Adrenal gland (tissue), 19 donors: ENCODE measurements at places on chromosomes 4 and X. TPM values are rescaled to one million over a fixed set of nuclear protein-coding genes. Genes with fewer than 3 reads are reported as not detected.

DNA sequence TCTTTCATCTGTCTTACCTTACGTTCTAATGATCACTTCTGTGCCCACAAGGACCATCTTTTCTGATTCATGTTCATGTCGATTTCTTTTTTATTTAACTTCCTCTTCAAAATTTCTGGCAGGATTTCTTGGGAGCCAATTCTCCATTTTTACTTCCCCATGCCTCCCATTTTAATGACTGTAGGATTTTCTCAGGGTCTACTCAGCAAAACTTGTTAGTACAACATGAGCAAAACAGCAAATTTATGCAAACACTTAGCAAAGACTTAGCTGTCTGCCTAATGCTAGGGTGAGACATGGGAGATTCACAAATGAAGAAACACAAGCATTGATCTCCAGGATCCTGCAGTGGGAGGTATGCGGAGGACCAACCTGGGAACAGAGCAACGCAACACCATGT lies 5.5 kb downstream of the CD38 start:
- no peak for DNase-seq
- H3K27ac ChIP-seq = no peak overlapping the region
- H3K27me3 ChIP-seq = no peaks in the 10 kb centered on the region
- no peaks in the 10 kb centered on the region for H3K4me1 ChIP-seq

- no peak overlapping the region for H3K4me3 ChIP-seq
- H3K27ac ChIP-seq = no peak overlapping the region
- no peaks in the 10 kb centered on the region for H3K27me3 ChIP-seq
- H3K36me3 ChIP-seq = no peaks in the 10 kb centered on the region
- no peaks in the 10 kb centered on the region for H3K4me1 ChIP-seq
- no peak for DNase-seq
Measured at GRCh38 chrX:19724409-19724808, 163.0 kb downstream of the SH3KBP1 start.

DNA sequence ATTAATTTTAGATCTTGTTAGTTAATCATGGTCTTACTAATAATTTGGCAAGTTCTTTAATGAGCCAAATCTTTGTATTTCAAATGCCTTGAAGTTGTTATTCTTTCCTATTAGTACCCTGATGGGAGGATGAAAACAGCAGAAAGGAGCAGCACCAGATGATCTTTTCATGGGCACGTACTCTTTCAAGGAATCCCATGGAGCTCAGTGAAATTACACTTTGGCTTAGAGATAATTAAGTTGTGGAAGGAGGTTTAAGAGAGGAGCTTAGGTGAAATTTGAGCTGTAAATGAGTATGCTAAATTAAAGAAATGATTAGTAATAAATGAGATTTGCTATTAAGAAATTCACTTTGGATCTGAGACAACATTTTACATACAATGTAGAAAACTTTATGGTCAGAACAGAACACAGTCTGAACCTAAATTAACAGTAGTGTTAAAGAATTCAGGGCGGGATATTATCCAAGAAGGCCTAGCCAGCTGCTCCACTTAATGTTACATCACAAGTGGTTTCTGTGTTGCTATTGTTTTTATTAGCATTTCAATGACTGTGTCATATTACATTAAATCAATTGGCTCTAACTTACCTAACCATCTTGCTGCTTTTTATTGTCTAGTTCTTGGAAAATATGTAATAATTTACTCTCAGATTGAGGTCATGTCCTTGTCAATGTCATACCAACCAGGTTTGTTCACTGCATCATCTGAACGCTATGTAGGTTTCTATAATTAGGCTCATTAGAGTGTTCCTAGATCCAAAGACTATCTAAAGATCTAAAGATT lies 3.9 kb downstream of the MTHFD2L start:
- H3K27me3 ChIP-seq = no peaks in the 10 kb centered on the region
- no peak for DNase-seq
- peaks cover 22% of the 10 kb centered on the region for H3K4me1 ChIP-seq
- H3K36me3 ChIP-seq = peaks cover 10% of the 10 kb centered on the region
- H3K27ac ChIP-seq = peak overlapping the region; percentile 14

DNA sequence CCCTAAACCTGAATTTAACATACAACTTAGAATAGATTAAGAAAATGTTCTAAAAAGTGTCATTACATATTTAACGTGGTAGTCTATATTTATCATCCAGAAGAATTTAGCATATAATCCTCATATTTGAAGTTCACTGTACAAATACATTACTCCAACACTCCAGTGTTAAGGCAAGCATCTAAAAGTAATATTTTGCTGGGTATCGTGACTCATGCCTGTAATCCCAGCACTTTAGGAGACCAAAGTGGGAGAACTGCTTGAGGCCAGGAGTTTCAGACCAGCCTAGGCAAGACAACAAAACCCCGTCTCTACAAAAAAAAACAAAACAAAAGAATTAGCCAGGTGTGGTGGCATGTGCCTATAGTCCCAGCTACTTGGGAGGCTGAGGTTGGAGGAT lies 24.8 kb downstream of the LRBA start:
- H3K36me3 ChIP-seq = no peaks in the 10 kb centered on the region
- no peaks in the 10 kb centered on the region for H3K27me3 ChIP-seq
- no peaks in the 10 kb centered on the region for H3K4me1 ChIP-seq
- H3K4me3 ChIP-seq = no peak overlapping the region
- no peak overlapping the region for H3K27ac ChIP-seq

DNA sequence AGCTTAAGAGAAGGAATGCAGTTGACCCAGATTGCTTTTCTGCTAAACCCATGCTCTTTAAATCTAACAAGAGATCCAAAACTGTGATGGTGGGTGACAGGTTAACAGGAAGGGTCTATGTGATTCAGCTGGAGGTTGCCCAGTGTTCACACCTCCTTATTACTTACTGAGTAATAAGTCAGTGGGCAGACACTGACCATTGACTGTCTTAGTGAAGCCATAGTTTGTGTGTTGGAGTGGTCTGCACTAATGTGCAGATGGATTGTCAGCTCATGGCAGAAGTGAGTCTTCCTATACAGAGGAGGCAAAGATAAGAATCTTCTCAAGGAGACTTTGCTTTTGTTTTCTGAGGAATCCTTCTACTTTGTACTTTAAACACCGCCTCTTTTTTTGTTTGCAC lies 15.2 kb upstream of the RUFY3 start:
- no peaks in the 10 kb centered on the region for H3K27me3 ChIP-seq
- no peaks in the 10 kb centered on the region for H3K36me3 ChIP-seq
- DNase-seq = no peak
- peaks cover 17% of the 10 kb centered on the region for H3K4me1 ChIP-seq
- peak overlapping the region; percentile 26 for H3K27ac ChIP-seq

GRCh38 chr4:82618103-82618720 lies 56.4 kb upstream of the TMEM150C start:
- H3K36me3 ChIP-seq = no peaks in the 10 kb centered on the region
- H3K27ac ChIP-seq = no peak overlapping the region
- DNase-seq = no peak
- H3K27me3 ChIP-seq = no peaks in the 10 kb centered on the region
- H3K4me1 ChIP-seq = no peaks in the 10 kb centered on the region

Gene MAGEC3
- not detected for total RNA-seq

Gene DCLK2
- total RNA-seq = 2.9 TPM

Gene USP27X
- total RNA-seq = 3.8 TPM

DNA sequence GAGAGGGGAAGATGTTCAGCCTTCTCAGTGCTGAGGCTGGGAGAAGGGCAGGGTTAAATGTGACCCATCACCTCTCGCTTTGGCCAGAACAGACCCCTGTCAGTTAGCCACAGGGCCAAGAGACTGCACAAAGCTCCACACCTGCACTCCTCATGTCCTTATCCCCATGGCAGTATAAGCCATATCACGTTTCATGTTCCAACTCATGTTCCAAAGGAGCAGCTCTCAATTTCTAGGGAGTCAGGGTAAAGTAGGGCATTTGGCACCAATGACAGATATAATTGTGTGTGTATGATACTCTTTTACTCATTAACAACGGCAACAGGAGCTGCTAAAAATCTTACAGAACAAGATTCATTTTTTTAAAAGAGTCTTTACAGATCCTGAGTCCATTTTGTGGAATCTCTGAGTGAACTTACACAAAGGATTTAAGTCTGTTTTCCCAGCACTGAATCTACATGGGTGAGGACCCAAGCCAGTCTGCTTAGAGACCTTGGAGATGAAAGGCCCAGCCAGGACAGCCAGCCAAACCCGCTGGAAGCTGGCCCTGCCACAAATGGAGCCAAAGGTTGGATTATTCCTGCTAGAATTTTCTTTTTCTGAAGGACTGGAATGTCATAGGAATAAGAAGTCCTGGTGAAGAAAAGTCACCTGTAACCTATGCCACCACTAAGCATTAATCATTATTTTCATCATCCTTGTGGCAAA lies 129.1 kb upstream of the SMAD1 start:
- H3K4me1 ChIP-seq = no peaks in the 10 kb centered on the region
- no peak overlapping the region for H3K27ac ChIP-seq
- no peaks in the 10 kb centered on the region for H3K27me3 ChIP-seq
- DNase-seq = no peak
- H3K36me3 ChIP-seq = no peaks in the 10 kb centered on the region

DNA sequence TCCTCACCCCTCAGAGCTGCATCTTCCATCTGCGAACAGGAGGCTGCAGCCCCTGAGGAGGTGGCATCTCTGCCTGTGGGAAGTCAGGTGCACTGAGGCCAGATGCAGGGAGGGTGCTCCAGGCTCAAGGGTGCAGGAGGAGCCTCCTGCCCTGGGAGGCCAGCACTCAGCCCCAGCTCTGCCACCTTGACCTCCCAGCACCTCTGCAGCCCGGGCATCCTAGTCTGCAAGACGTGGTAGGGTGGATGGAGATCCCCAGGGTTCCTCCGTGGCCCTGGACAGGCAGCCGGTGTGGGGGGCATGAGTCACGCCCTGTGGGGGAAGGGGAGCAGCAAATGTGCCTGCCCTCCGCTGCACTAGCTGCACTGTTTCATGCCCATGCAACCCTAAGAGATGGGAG lies 64.7 kb downstream of the TRMT44 start:
- H3K4me1 ChIP-seq = no peaks in the 10 kb centered on the region
- no peak for DNase-seq
- H3K4me3 ChIP-seq = no peak overlapping the region
- H3K27ac ChIP-seq = no peak overlapping the region
- H3K36me3 ChIP-seq = no peaks in the 10 kb centered on the region

DNA sequence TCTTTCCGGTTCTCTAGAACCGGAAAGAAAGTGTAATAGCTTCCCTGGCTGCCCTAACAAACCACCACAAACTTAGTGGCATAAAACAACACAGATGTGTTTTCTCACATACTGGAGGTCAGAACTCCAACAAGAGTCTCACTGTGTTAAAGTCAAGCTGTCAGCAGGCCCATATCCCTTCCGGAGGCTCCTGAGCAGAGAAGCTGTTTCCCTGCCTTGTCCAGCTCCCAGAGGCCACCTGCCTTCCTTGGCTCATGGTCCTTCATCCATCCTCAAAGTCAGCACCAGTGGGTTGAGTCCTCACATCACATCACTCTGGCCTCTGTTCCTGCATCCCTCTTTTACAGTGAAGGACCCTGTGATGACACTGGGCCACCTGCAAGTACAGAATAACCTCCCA lies 49.8 kb upstream of the HMX1 start:
- no peak overlapping the region for H3K27ac ChIP-seq
- peaks cover 10% of the 10 kb centered on the region for H3K27me3 ChIP-seq
- no peak for DNase-seq

GRCh38 chrX:101393530-101394305 lies 2.9 kb downstream of the RPL36A start:
- no peaks in the 10 kb centered on the region for H3K36me3 ChIP-seq
- H3K27ac ChIP-seq = no peak overlapping the region
- H3K4me3 ChIP-seq = no peak overlapping the region
- DNase-seq = no peak
- H3K27me3 ChIP-seq = no peaks in the 10 kb centered on the region

DNA sequence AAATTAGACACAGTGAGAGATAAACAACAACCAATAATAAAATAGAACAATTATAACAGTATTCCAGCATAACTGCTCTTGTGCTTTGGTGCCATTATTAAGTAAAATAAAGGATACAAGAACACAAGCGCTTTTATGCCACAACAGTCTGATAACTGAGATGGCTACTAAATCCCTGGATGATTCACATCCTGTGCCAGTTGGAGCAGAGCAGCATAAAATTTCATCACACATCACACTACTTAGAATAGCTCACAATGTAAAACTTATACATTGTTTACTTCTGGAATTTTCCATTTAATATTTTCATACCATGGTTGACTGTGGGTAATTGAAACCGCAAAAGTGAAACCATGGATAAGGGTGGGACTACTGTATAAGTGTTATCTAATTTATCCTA lies 399.9 kb upstream of the CNKSR2 start:
- no peaks in the 10 kb centered on the region for H3K36me3 ChIP-seq
- no peaks in the 10 kb centered on the region for H3K4me1 ChIP-seq
- DNase-seq = no peak
- H3K4me3 ChIP-seq = no peak overlapping the region

Gene FAM47E
- 5.7 TPM for total RNA-seq

- H3K4me1 ChIP-seq = peaks cover 22% of the 10 kb centered on the region
- H3K27ac ChIP-seq = no peak overlapping the region
- no peak overlapping the region for H3K4me3 ChIP-seq
Measured at GRCh38 chr4:7086384-7086783, 18.5 kb upstream of the GRPEL1 start.

DNA sequence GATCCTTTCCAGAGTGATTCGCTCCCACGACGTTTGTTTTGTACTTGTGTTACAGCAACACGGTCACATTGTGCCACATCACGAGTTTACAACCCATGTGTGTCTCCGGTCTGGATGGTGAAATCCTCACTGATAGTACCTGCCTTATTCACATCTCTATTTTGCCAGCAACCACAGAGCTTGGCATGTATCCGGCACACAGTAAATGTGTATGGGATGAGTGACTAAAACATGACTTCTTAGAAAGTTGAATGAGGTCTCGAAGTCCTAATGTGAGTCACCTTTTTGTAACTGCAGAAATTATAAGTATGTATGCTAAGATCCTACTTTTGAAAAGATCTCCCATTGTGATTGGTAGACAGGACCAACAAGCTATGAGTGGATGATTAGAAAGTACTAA lies 7.5 kb downstream of the STOX2 start:
- H3K36me3 ChIP-seq = no peaks in the 10 kb centered on the region
- no peaks in the 10 kb centered on the region for H3K27me3 ChIP-seq
- no peaks in the 10 kb centered on the region for H3K4me1 ChIP-seq
- H3K4me3 ChIP-seq = no peak overlapping the region

GRCh38 chr4:3190549-3190948 lies 58.4 kb upstream of the MSANTD1 start:
- H3K4me1 ChIP-seq = peaks cover 3% of the 10 kb centered on the region
- H3K27me3 ChIP-seq = no peaks in the 10 kb centered on the region
- no peak overlapping the region for H3K4me3 ChIP-seq
- no peak overlapping the region for H3K27ac ChIP-seq
- no peak for DNase-seq
- peaks cover 34% of the 10 kb centered on the region for H3K36me3 ChIP-seq

DNA sequence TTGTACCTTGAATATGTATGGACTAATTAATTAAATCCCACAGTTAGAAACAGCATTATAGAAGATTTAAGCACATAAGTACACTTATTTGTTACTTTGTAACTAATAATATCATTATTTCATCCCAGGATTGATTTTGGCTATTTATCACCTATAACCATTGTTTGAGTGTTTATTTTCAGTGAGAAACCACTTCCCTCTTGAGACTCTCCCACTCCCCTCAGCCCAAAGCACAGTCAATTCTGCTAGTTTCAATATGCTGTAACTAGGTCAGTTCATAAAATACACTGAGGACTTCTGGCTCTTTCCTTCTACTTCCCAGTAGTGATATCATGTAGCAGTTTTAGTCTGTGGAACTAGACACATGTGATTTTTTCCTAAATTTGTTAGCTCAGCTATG lies 16.3 kb downstream of the OFD1 start:
- no peaks in the 10 kb centered on the region for H3K4me1 ChIP-seq
- no peak overlapping the region for H3K27ac ChIP-seq
- no peaks in the 10 kb centered on the region for H3K27me3 ChIP-seq
- H3K4me3 ChIP-seq = no peak overlapping the region
- no peak for DNase-seq
